ENCODE measurements at places on chromosomes 3 and 15. TPM values are rescaled to one million over a fixed set of nuclear protein-coding genes. Genes with fewer than 3 reads are reported as not detected.

The DLL4 gene
- total RNA-seq, result 4.0 TPM

- DNase-seq, result no peak
- H3K4me3 ChIP-seq, result no peak overlapping the region
Observed at GRCh38 chr15:38622304-38622703, 57.7 kb upstream of the RASGRP1 start.

DNA sequence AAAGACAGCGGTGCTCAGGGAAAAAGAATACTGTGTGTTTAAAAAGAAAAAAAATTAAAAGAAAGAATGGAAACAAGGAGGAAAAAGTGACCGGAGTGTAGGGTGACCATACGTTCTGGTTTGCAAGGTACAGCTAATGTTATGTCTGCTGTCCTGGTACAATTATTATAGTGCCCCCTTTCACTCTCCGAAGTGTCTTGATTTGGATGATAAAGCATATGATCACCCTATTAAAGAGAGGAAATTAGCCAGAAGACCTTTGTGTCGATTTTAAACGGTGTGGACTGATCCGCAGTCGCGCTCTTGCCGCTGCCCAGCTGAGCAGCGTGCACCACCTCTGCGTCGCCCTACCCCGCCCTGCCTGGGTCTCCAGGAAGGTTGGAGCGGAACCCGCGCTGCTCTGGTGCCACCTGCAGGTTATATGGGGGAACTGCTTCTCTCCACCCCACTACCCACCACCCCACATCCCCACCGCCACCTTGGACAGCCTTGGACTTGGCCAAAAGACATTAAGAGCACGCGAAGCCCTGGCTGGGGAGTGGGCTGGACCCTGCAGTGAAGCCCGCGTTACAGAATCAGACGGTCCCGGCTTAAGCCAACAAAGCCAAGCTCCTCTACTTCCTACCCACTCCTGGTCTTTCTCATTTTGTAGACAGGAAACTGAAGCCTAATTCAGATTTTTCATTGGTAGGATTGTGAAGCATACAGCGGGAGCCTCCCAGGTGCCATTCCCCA, 41.2 kb upstream of the UBE2Q2 start:
- H3K27ac ChIP-seq, result no peak overlapping the region
- H3K36me3 ChIP-seq, result no peaks in the 10 kb centered on the region
- no peaks in the 10 kb centered on the region for H3K4me1 ChIP-seq
- peak; percentile 81 for DNase-seq

DNA sequence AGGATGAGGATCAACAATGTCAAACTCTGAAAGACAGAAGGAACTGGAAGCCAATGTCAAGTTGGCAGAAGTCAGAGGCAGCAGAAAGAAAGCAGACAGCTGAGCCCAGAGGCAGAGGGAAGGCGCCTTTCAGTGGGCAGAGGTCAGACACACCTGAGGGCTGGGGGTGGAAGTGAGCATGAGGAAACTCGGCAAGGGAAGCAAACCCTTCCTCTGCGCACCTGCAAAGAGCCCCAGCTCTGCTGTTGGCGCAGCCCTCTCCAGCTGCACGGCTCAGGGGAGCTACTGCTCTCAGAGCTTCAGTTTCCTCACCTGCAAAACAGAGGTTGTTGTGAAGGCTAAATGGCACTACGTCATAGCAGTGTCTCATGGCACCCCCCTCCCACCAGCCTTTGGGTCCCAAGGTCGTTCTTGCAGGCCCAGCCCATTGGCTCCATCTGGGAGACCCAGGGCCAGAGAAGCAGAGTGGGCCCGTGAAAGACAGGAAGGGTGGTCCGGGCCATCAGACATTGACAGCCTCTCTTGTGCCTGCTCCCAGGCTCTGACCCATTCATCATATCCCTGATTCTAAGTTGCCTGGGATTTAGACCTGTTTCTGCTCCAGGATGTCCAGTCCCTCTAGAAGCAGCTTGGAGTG, 53.3 kb upstream of the SLC6A11 start:
- H3K4me1 ChIP-seq, result no peaks in the 10 kb centered on the region
- H3K27ac ChIP-seq, result no peak overlapping the region
- DNase-seq, result no peak
- no peaks in the 10 kb centered on the region for H3K36me3 ChIP-seq
- H3K4me3 ChIP-seq, result no peak overlapping the region

- H3K27ac ChIP-seq, result no peak within 1 kb of the TSS
- DNase-seq, result no peak
- no peak within 1 kb of the TSS for H3K4me3 ChIP-seq
- no peaks in the 10 kb centered on the region for H3K36me3 ChIP-seq
Observed at GRCh38 chr3:39329493-39329892, at the start of gene CCR8. CCR8 (plus strand) TSS chr3:39329709; CDS start chr3:39332332, 2,623 bp downstream.

The CYP1A2 gene
- total RNA-seq, result 235 TPM

DNA sequence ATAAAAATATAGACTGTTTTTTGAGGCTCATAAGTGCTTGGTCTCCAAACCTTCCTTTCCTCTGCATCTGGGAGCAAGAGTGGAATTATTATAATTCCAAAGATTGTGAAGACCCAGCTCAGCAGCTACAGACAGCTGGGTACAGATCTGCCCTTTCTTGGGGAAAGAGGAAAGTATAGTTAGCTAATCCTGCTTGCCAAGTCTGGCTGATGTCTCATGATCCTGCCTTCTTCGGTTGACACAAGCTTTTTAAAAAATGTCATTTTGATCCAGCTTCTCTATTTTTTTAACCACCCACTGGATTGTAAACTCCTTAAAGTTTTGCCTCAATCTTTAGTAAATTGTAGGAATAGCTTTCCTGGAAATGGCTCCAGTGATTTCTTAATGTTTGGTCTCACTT, 181.1 kb downstream of the LRTM1 start:
- no peak overlapping the region for H3K4me3 ChIP-seq
- no peaks in the 10 kb centered on the region for H3K27me3 ChIP-seq
- no peak overlapping the region for H3K27ac ChIP-seq
- no peak for DNase-seq
- no peaks in the 10 kb centered on the region for H3K36me3 ChIP-seq

- no peak overlapping the region for H3K4me3 ChIP-seq
- H3K4me1 ChIP-seq, result no peaks in the 10 kb centered on the region
- H3K27me3 ChIP-seq, result no peaks in the 10 kb centered on the region
- H3K36me3 ChIP-seq, result no peaks in the 10 kb centered on the region
Observed at GRCh38 chr15:49215768-49216739, 46.0 kb downstream of the GALK2 start.

DNA sequence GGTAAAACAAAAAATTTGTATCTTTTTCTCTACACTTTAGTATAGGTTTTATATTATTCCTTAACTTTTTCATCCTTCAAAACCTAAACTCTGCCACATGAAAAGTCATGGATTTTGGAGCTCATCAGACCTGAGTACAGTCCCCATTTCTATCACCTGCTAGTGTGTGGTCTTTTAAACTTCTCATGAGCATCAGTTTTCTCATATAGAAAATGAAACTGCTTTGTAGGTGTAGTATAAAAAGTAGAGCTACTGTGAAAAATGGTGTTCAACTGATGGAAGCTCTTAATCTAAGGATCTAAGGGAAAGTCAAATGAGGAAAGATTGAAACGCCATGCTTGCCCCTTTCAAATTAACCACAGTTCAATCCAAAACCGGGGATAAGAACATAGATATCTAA, 686.5 kb downstream of the MECOM start:
- H3K36me3 ChIP-seq, result no peaks in the 10 kb centered on the region
- no peak for DNase-seq
- no peaks in the 10 kb centered on the region for H3K4me1 ChIP-seq
- H3K4me3 ChIP-seq, result no peak overlapping the region

GRCh38 chr15:73600413-73601335, 32.5 kb downstream of the NPTN start:
- DNase-seq, result no peak
- no peaks in the 10 kb centered on the region for H3K36me3 ChIP-seq
- no peaks in the 10 kb centered on the region for H3K27me3 ChIP-seq
- H3K4me1 ChIP-seq, result peaks cover 16% of the 10 kb centered on the region

GRCh38 chr3:75983111-75983510, 197.8 kb upstream of the ZNF717 start:
- H3K27ac ChIP-seq, result no peak overlapping the region
- no peaks in the 10 kb centered on the region for H3K36me3 ChIP-seq
- DNase-seq, result no peak
- H3K4me3 ChIP-seq, result no peak overlapping the region
- no peaks in the 10 kb centered on the region for H3K4me1 ChIP-seq

- no peak overlapping the region for H3K27ac ChIP-seq
- H3K36me3 ChIP-seq, result no peaks in the 10 kb centered on the region
- DNase-seq, result no peak
- H3K27me3 ChIP-seq, result no peaks in the 10 kb centered on the region
Observed at GRCh38 chr3:173553635-173554280, 156.2 kb downstream of the NLGN1 start.

The AP3B2 gene
- total RNA-seq, result not detected

DNA sequence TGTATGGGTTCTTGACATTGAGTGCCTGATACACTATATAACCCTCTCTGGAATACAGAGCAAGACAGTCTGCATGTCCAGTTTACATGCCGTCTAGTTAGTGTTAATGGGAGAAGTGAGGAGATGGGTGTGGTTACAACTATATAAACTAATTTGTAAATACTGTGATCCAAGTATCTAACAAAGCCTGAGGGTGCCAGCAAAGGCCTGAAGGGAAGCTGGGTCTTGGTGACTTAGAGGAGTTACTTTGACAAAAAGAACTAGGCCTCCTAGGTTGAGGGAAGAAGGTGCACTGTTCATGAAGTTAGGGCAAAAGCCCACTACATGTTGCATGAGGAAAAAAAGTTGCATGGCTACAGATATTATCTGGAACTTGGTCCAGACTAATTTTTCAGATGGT, 2.3 kb downstream of the NSUN3 start:
- H3K27me3 ChIP-seq, result no peaks in the 10 kb centered on the region
- DNase-seq, result no peak
- no peaks in the 10 kb centered on the region for H3K36me3 ChIP-seq
- no peak overlapping the region for H3K27ac ChIP-seq

- no peaks in the 10 kb centered on the region for H3K27me3 ChIP-seq
- H3K36me3 ChIP-seq, result no peaks in the 10 kb centered on the region
- no peak overlapping the region for H3K27ac ChIP-seq
- H3K4me3 ChIP-seq, result no peak overlapping the region
- H3K4me1 ChIP-seq, result peaks cover 30% of the 10 kb centered on the region
Observed at GRCh38 chr15:90588427-90588826, 58.7 kb downstream of the CRTC3 start.

The TRAT1 gene
- total RNA-seq, result 1.5 TPM

DNA sequence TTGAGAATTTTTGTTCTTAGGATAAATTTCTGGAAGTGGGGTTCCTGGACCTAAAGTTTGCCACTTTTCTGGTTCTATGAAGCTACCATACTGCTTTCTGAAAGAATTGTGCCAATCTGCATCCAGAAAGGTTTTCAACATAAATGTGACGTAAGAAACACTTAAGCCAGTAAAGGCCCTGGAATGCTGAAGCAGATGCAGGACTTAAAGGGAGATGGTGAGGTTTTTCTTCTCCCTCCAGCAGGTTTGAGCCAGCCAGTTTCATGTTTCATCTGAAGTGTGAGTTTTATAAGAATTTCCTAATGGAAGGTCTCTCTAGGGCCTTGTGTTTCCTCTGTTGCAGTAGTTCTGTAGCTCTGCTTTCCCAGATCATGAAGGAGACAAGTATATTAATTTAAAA, 33.1 kb downstream of the ZNF592 start:
- peaks cover 6% of the 10 kb centered on the region for H3K4me1 ChIP-seq
- no peaks in the 10 kb centered on the region for H3K27me3 ChIP-seq
- no peak overlapping the region for H3K27ac ChIP-seq
- peaks cover 5% of the 10 kb centered on the region for H3K36me3 ChIP-seq

The STRA6 gene
- not detected for total RNA-seq

- H3K27ac ChIP-seq, result no peak overlapping the region
- H3K4me1 ChIP-seq, result no peaks in the 10 kb centered on the region
- H3K4me3 ChIP-seq, result no peak overlapping the region
- DNase-seq, result no peak
- H3K27me3 ChIP-seq, result no peaks in the 10 kb centered on the region
Observed at GRCh38 chr15:89444241-89445225, 51.9 kb downstream of the RHCG start.

The RNF168 gene
- 10.0 TPM for total RNA-seq

GRCh38 chr15:69413822-69414700, at the start of gene KIF23:
KIF23 (plus strand) TSS chr15:69414349; CDS start chr15:69414466, 117 bp downstream.
- peak within 1 kb of the TSS; percentile 92 for H3K4me3 ChIP-seq
- H3K4me1 ChIP-seq, result no peaks in the 10 kb centered on the region
- no peak within 1 kb of the TSS for H3K27ac ChIP-seq
- no peaks in the 10 kb centered on the region for H3K27me3 ChIP-seq
- peak; percentile 93 for DNase-seq
- H3K36me3 ChIP-seq, result no peaks in the 10 kb centered on the region

DNA sequence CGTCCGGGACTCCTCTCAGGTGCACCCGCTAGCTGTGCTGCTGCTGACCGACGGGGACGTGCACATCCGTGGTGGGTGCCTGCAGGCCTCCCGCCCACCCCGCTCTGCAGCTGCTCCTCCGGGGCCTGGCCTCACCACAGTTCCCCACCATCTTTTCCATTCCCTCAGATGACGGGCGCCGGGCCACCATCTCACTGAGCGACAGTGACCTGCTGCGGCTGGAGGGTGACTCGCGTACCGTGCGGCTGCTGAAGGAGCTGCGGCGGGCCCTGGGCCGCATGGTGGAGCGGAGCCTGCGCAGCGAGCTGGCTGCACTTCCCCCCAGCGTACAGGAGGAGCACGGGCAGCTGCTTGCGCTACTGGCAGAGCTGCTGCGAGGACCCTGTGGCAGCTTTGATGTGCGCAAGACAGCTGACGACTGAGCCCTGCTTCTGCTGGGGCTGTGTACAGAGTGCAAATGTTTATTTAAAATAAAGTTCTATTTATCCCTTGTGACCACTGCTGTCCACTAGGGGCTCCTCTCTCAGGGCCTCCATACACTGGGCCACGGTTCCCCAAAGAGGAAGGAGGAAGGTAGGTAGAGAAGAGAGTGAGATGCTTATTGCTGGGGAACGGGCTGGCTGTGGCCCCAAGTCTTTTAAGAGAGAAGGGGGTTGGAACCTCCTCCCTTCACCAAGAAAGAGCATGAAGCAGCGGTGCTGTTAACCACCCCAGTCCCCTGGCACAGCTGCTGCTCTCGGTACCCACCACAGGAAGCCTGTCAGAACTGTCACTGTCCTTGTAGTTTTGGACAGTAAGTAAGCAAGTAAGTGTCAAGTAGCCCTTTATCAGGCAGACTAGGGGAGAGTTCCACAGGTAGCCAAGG, 47.0 kb downstream of the DHX30 start:
- no peak overlapping the region for H3K4me3 ChIP-seq

The MRPS25 gene
- total RNA-seq, result 46.8 TPM

All from right lobe of liver (tissue), 6 donors.